Activated CD4-positive, alpha-beta T cell treated with anti-CD3 and anti-CD28 coated beads for 4 hours (primary cell): ENCODE measurements at places on chromosomes 11 and 22.

DNA sequence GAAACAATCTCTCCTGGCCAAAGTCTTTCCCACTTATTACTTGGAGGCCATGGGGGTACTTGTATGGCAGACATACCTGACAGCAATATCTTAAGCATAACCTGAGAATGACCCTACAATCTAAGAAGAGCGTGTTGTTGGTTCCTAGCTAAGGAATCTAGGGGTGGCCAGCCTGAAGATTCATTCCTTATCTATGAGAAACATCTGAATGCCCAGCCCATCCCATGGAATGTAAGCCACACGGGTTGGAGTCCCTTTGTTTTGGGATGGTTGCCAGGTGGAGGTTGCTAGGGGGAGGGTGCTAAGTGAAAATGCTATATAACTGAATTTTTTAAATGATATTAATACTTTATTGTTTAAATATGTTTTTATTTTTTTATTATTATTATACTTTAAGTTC lies 725.0 kb downstream of the ETS1 start:
- DNase-seq, result no peak

DNA sequence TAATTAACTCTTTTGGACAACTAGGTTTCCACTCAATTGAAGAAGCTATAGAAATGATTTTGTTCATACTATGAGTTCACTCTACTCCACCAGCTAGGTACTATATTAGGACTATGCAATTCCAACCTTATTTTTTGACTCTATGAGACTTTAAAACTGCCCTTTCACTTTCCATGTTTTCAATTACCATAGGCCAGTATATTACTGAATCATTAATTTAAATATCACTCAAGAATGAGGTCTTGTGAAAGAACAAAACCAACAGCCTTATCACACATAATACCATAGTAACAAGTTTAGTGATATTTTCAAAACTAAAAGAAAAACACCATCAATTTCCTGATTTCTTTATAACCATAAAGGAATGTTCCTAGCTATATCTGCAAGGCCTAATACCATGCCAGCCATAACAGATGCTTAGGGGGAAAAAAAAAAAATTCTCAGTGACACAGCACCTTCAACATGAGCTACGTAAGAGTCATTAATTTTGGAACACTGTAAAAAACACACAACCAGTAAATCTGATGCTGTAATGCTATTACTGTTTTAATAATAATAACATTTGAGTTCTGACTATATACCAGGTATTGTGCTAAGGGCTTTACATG lies 6.1 kb downstream of the DCUN1D5 start:
- no peak for DNase-seq

GRCh38 chr22:28841111-28841510 lies 40.7 kb upstream of the XBP1 start:
- no peak for DNase-seq

- no peak for DNase-seq
Observed at GRCh38 chr11:109845437-109845836, 247.8 kb upstream of the ZC3H12C start.

GRCh38 chr11:16193897-16194381 lies 162.4 kb downstream of the SOX6 start:
- DNase-seq, result no peak

DNA sequence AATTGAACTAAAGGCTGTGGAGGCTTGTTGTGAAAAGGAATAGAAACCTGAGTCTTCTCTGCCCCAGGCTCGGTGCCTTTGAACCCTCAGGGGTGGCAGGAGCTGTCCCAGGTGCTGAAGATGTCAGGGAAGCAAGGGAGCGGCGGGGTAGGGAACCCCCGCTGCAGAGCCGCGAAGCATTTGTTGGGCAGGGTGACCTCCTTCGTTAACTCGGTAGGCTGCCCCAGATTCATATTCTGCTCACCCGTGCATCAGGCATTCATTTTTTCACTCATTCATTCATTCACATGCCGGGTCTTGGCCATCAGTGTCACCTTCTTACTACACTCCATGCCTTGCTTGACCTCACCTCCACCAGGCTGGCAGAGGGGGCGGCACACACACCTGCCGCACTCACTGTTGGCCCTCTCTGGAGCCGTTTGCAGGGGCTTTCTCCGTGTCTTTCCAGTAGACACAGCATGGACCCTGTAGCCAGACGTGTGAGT lies 618.9 kb downstream of the BRD1 start:
- DNase-seq, result no peak

- DNase-seq, result no peak
Observed at GRCh38 chr11:75149766-75150465, 991 bp upstream of the SLCO2B1 start.

DNA sequence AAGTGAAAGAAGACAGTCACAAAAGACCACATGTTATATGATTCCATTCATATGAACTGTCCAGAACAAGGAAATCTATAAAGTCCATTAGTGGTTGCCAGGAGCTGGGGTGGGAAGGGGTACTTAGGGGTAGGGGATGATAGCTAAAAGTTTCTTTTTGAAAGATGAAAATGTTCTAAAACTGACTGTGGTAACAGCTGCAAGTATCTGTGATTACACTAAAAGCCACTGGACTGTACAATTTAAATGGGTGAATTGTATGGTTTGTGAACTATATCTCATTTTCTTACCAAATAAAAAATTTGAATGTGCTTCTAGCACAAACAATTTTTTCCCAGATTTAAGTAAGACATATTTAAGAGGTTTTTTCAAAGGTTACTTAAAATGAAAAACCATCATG lies 22.1 kb downstream of the CHKA start:
- no peak for DNase-seq

GRCh38 chr11:112455791-112456190 lies 195.1 kb upstream of the PLET1 start:
- DNase-seq, result no peak

DNA sequence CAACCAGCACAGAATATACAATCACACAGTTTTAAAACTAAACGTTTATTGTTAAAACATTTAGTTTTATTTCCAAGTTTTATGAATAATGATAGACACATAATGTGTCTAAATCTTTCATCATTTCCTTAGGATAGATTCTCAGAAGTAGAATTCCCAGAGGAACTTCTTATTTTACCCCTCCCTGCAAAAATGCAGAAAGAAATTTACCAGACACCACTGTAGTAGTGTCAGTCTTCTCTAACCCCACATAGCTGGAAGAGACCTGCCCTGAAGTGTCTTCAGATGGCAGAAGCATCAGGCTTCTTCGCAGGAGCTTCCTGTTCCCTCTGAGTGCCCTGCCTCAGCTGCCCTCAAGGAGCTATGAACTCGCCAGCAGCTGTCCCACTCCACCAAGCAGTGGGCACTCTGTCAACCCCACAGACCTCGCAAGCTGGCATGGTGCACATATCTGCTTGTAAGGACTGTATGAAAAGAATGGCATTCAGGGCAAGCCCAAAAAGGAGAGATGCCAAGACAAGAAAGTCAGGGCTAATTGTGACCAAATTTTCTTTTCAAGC lies 28.5 kb upstream of the PAK1 start:
- no peak for DNase-seq

DNA sequence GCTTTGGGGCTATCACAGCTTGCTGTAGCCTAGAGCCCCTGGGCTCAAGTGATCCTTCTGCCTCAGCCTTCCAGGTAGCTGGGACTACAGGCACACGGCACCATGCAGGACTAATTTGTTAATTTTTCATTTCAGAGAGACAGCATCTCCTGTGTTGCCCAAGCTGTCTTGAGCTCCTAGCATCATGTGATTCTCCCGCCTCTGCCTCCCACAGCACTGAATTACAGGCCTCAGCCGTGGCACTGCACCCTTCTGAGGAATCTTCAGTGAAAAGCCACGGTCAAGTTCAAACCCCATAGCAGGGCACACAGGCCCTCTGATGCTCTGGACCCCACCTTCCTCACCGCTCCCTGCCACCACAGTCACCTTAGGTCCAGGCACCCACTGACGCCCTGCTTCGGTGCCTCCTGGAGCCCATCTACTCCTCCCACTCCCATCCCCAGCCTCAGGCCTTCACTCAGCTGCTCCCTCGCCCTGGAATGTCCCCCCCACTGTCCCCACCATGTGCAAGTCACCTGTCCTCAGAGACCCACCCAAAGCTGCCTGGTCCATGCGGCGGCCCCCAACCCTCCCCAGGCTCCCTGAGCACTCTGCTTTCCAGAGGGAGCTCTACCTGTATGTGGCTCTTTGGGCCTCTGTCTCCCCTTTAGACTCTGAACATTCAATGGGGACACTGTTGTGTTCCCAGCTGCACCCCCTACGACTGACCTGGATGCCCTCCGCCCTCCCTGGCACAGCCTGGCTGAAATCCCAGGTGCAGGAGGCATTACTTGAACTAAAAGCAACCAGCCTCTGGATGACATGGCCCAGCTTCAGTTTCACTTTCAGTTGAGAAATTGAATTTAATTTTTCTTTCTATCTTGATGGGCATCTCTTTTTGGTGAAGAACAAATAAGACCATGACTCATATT lies 1.6 kb downstream of the APOL2 start:
- DNase-seq, result peak; percentile 20

- no peak for DNase-seq
Observed at GRCh38 chr22:44248926-44249325, 63.8 kb downstream of the SHISAL1 start.

DNA sequence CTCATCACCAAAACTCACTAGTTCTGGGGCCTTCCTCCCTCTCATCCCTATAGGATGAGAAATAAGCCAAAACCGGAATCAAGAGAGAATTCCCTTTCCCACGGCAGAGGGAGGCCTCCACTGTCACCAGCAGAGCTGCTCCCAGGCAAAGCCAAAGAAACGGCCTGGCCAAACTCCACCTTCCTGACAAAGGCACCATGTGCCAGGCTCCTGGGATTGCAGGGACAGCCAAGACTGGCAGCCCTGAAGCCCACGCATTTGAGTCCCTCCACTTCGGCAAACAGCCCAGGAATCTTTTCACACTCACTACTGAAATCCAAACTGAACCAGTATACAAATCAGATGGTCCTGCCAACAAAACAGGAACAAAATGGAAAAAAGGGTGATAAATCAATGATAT lies 6.1 kb downstream of the SMCO4 start:
- no peak for DNase-seq

- no peak for DNase-seq
Observed at GRCh38 chr11:125025968-125026367, 37.1 kb upstream of the SLC37A2 start.

- no peak for DNase-seq
Observed at GRCh38 chr22:45777852-45778375, 106.3 kb downstream of the ATXN10 start.

DNA sequence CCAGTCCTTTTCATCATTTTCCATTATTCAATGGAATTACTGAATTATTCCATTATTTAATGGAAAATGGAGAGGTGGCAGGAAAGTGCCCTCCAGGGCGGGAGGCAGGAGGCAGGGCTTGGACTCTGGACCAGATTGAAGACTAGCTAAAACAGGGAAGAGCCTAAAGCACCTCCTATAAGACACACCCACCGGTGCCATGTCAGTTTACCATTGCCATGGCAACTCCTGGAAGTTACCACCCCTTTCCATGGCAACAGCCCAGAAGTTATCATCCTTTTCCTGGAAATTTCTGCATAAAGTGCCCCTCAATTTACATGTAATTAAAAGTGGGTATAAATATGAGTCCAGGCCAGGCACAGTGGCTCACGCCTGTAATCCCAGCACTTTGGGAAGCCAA lies 443.7 kb downstream of the TBC1D22A start:
- no peak for DNase-seq

- peak; percentile 78 for DNase-seq
Observed at GRCh38 chr11:75140269-75141138, 10.4 kb upstream of the SLCO2B1 start.

GRCh38 chr22:36951746-36952145 lies 38.3 kb downstream of the CSF2RB start:
- DNase-seq, result no peak

DNA sequence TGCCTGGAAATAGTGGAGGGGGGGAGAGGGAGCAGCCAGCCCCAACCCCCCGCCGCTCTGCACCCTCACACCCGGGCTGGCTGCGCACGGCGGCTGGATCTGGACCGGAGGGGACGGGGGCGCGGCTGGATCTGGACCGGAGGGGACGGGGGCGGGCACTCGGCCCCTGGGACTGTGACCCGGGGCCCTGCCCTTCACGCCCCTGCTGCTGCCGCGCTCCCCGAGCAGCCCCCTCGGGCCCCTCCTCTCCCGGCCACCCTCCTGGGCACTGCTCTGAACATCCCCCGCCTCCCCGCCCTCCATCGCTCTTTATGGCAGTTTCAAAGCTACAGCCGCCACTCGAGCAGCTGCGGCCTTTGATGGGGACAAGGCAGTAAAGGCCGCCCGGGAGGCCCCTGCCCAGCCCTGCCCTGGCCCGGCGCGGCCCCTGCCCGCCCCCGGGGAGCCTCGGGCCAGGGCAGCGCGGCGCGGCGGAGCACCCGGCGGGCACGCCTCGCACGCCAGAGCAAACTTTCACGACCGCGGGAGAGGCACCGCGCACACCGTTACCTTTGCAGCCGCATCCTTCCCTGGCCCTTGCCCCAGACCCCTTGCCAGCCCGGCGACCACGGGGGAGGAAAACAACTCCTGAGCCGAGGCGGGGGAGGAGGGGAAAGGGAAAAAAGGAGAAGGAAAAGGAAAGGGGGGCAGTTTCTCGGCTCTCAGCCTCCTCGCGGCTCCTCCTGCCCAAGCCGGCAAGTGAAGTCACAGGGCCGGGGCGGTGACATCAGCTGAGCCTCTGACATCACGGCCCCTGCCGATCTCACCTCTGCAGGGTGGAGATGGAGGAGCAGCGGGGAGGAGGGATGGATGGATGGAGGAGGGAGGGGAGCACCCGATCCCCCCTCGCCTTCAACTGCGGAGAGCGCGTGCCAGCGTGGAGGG lies 13.1 kb upstream of the TCF20 start:
- DNase-seq, result peak; percentile 39
